ENCODE measurements at places on chromosomes 4 and X. TPM values are rescaled to one million over a fixed set of nuclear protein-coding genes. Genes with fewer than 3 reads are reported as not detected.

HTN1 gene
- total RNA-seq: not detected

XAGE1B gene
- 0.78 TPM for total RNA-seq

PPEF1 gene
- total RNA-seq: 44.5 TPM

RIPPLY1 gene
- not detected for total RNA-seq

TGIF2LX gene
- total RNA-seq: not detected

USP17L15 gene
- total RNA-seq: not detected

MAML3 gene
- total RNA-seq: 4.4 TPM

FRG2 gene
- total RNA-seq: not detected

CSAG1 gene
- not detected for total RNA-seq

SPIN2A gene
- total RNA-seq: 3.3 TPM

CXCL1 gene
- total RNA-seq: 2.0 TPM

- DNase-seq: no peak
Observed at GRCh38 chr4:8874896-8875680, 3.4 kb upstream of the HMX1 start.

DNA sequence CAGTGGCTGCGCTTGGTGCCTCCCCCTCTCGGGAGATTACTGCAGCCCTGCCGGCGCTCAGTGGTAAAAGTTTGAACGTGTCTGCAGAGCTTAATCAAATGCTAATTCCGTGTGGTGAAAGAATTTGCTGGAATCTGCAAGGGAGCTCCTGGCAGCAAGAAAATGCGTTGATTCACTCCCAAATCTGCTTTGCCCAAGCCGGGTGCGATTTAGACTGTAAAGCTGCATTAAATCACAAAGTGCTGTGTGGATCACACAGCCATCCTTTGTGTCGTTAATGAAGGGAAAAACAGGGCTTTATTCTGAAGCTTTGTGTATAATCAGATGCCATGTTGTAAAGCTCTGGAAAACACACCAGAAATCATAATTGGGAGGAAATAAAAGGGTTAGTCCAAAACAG is 444.1 kb downstream of the BCOR start:
- DNase-seq: peak; percentile 61

DNA sequence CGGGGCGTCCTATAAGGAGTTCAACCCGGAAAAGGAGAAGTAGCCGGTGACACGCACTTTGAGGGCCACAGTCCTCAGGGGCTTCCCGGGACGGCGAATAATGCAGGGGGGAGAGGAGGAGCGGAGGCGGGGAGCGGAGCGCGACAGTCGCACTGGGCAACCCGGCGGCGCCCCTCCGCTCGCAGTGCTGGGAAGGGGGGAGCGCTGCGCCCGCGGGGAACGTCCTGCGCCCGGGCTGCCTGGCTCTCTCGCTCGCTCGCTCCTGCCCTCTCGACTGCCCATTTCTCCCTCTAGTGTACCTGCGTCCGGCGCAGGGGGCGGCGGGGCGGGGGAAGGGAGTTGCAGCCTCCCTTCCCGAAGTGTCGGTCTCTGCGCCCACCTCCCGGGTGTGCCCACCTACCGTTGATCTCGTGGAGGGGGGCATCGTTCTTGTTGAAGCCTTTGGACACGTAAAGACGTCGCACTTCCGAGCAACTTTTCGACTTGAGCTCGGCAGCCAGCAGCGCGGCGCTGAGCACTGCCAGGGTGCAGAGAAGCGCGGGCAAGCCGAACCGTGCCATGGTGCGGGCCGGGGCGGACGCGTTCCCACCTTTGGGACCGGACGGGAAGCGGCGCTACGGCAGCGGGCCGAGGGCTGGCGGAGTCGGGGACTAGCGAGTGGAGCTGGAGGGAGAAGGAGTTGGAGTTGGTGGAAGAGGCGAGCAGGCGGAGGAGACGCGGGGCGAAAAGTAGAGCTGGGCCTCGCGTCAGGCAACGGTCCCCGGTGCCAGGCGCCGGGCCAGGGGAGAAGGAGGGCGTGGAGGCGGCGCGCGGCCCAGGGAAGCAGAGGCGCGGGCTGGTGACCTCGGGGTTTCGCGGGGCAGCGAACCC is 648 bp downstream of the GPC4 start:
- peak; percentile 19 for DNase-seq

DNA sequence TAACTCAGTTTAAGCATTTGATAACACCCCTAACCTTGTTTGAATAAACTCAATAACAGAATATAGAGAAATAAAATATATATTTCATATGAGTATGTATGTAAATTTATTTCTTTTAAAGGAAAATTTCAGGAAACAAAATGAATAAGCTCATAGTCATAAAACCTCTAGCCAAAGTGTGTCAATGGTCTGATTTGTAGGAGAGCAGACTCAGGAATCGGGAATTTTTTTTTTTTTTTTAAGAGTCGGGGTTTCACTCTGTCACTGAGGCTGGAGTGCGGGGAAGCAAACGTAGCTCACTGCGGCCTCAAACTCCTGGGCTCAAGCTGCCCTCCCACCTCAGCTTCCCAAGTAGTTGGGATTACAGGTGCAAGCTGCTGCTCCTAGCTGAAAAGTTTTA is 2.4 kb downstream of the PKD2 start:
- DNase-seq: no peak

DNA sequence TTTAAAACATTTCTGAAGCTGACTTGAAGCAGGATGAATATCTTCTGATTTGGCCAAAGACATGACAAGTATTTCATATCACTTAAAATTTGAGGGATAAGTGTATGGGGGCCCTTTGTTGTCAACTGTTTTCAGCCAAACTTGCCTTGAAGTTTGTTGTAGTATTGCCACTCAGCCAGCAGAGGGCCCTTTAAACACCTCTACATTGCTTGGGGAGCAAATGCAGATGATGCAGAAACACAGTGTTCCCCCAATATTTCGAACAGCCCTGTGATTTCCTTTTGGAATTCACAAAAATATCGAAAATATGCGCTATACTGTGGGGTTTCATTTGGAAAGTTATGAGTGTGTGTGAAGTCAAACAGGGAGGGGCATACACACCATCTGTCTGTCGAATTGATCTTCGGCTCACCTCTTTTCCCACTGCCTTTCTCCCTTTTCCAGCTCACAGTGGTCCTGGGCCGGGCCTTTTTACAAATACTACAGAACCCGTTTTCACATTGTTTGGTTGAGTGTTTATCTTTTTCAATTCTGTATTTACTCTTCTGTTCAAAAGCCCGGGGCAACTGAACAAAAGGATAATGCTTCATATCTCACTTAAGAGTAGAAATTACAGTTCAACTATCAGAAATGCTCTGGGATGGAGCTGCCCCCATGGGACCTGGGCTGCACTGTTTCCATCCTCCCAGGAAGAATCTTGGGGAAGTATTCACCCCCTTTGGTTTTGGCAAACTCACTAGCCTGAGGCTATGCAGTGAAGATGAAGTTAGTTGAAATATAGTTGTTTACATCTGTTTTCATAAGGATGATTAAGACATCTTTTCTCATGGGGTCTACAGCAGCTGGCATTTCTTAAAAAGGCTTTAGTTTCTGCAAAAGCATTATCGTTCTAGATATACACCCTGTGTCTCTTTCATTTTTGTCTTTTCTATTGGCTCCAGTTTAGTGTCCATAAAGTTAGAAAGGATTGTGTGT is 137.6 kb downstream of the EGF start:
- DNase-seq: peak; percentile 18

- no peak for DNase-seq
Observed at GRCh38 chrX:138856881-138857604, 145.5 kb upstream of the FGF13 start.

DNA sequence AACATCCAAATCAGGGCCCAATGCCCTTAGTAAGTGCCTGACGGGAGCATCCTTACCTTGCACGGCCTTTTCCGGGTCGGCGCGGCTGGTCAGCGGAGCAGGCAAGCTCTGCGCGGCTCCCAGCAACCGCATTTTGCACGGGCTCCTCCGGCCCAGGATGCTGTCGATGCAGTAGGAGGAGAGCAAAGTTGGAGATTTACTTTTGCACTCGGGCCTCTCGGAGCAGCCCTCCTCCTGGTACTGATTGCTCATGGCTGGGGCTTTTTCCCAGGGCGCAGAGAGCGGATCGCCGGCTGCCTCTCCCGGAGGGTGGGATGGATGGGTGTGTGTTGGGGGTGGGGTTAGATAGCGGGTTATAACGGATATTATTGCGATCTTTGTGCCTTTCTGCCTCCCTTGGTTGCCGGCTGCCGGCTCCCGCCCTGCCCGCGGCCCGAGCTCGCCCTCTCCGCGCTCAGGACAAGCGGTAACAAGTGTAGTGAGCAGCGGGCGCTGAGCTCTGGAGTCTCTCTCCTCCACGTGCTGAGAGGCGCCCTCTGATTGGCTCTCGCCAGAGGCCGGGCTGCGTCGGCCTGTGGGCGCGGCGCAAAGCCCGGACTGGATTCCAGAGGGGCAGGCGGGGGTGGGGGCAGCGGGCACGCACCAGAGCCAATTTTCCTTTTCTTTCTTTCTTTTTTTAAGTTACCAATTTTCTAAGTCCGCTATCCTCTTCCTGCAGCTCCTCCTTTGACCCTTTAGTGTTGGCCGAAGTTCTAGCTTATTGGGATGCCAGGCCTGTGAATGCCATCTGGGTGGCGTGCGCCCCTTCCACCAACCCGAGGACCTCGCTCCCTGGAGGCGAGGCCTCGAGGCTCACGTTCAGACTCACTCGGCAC is at the start of gene ARX:
Gene ARX, minus strand, starts transcription at position 480 of the 875 bp plus-strand sequence. Its CDS starts 228 bp downstream, at position 252.
- peak; percentile 16 for DNase-seq

GRCh38 chr4:181006499-181007260 is 1236.5 kb upstream of the TENM3 start:
- DNase-seq: no peak

DNA sequence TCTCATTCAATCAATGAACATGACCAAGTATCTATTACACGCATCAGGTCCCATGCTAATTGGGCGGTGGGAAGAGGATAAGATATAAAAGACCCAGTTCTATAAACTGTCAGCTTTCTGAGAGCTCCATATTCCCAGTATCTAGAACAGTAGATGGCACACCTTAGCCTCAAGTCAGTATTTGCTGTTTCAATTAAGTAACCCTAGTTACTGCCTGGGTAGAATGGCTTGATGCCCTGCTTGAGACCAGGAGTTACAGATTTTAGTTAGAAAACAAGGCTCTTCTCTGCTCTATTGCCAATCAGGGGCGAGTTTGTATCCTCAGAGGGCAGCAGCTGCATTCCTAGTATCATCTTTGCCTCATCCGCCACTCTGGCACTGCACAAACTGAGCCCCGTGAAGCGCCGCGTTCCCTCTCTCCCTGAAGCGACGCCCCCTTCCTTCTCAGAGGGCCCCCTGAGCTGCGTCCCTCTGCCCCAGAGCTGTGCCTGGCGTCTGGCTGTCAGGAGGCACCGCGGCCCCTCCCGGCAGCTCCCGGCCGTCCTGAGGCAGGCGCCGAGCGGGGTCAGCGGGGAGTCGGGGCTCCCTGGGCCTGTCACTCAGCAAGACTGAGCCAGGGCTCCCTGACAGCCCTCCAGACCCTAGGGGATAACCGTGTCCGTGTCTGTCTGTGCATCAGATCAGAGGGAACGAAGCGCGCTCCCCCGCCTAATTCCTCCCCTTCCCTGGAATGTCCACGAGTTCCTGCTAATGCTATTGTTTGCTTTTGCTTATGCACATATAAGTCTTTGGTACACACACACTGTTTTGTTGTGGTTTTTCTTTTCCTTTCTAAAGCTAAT is 212.4 kb upstream of the TTC29 start:
- DNase-seq: peak; percentile 4

GRCh38 chr4:81470456-81471297 is 1.0 kb downstream of the RASGEF1B start:
- DNase-seq: peak; percentile 62

- DNase-seq: no peak
Observed at GRCh38 chr4:138500869-138501268, 258.7 kb upstream of the SLC7A11 start.

DNA sequence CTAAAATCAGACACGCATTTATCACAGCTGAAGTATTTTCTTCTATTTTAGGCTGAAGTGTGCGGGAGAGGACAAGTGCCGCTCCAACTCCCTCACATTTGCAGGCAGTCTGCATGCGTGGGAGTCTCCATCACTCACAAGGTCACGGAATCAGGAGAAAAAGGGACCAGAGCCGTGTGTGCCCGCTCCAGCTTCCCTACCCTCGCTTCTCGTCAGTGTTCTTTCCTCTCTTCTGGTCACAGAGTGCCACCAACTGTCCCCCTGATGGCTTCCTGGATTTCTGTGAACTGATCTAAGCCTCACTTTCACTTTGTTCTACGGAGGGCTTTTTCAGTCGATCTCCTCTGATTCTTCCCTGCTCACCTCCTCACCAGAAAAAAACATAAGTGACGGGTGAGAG is 407.4 kb upstream of the AADAT start:
- peak; percentile 3 for DNase-seq

- no peak for DNase-seq
Observed at GRCh38 chr4:25859429-25860148, 3.2 kb downstream of the SEL1L3 start.

GRCh38 chrX:1074755-1075154 is 137.7 kb downstream of the CRLF2 start:
- no peak for DNase-seq

- DNase-seq: no peak
Observed at GRCh38 chr4:68953056-68953596, 1.5 kb upstream of the UGT2A3 start.

- no peak for DNase-seq
Observed at GRCh38 chr4:124486423-124486822, 226.1 kb downstream of the ANKRD50 start.

GRCh38 chrX:41563876-41564275 is 116.7 kb downstream of the NYX start:
- no peak for DNase-seq

- DNase-seq: no peak
Observed at GRCh38 chr4:38621028-38621684, 42.8 kb upstream of the KLF3 start.

Data from occipital lobe (tissue), 3 donors.